ENCODE measurements at places on chromosomes 13 and 19. TPM values are rescaled to one million over a fixed set of nuclear protein-coding genes. Genes with fewer than 3 reads are reported as not detected.
A peak's percentile ranks its signal among the peaks of the same experiment; 100 is the strongest.

- no peak for DNase-seq
Observed at GRCh38 chr13:92716749-92717148, 509.9 kb upstream of the GPC6 start.

DNA sequence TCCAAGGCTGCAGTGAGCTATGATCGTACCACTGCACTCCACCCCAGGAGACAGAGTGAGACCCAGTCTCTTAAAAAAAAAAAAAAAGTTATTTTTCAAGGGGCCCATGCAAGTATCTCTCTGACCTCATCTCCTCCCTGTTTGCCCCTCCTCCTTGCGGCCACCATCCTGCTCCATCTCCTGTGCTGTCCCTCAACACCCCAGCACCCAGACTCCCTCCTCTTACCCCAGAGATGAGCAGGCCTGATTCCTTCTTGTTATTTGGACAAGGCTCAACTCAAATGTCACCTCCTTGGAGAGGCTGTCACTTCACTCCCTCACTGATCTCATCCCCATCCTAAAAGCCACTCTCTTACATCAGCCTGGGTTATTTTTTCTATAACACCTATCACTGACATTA is 4.4 kb downstream of the RYR1 start:
- no peak for DNase-seq

DNA sequence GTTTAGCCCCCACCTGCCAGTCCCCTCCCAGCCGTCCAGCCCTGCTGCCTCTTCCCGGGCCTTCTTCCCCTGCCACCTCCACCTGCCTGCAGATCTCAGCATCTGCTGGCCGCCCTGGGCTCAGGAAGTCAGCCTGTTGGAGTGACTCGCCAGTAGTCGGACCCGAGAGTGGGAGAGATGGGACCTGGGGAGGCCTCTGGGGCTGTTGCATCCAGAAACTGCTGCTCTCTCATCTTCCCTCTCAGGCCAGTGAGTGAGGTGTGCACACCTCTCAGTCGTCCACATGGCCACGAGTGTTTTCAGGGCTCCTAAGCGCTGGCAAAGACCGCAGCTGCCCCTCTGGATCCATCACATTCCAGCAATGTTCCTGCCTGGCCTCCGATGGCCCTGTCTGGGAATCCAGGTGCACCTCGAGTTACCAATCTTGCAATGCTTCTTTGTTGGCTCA is 151.8 kb upstream of the SOX1 start:
- no peak for DNase-seq

DNA sequence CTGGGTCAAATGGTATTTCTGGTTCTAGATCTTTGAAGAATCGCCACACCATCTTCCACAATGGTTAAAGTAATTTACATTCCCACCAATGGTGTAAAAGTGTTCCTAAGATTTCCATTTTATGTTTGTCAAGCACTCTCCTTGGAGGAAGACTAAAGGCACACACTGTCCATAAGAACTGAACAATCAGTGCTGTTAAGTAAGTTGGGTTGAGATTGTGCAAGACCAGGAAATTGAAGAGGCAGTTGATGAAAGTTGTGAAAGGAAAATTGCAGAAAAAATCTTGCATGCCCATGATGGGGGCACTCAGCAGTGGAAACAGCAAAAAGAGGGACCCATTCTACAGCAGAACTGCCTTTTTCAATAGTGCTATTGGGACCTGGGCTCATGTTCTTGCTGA is 323.6 kb downstream of the DLEU7 start:
- DNase-seq = no peak

DNA sequence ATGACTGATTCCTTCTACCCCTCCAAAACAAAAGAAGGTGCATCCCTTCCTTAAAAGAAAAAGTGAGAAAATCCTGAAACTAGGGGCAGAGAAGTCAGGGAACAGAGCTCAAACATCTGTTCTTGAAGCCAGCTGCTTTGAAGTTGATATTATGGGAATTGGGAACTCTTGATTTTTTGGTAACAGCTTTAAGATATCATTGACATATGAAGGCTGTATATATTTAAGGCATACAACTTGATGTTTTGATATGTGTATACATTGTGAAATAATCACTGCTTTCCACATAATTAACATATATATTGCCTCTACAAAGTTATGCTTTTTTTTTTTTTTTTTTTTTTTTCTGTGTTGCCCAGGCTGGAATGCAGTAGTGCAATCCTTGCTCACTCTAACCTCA is 117.1 kb downstream of the AKAP11 start:
- no peak for DNase-seq

- no peak for DNase-seq
Observed at GRCh38 chr19:50427318-50427925, 5.3 kb upstream of the MYBPC2 start.

DNA sequence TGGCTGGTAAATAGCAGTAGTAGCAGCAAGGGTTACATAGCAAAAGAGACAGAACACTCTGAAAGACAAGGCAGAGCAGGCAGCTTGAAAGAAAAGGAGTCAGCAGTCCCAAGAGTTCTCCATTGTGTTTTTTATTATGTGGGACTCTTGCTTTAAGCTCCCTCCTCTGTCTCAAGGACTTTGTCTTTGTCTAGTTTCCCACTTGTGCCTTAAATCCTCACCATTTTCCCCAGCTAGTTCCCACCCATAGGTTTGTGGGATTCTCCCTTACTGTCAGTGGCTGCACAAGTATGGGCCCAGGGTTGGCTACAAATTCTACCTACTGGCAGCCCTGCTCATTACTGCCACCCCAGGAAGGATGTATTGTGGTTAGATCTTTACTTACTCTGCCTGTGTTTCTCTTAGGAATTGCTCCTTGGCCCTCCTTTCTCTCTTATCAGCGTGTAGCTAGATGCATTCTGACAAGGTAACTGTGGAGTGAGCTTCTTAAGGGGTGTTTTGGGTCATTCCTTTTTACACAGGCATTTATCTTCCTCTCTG is 413.4 kb upstream of the PCDH9 start:
- DNase-seq = no peak

- no peak for DNase-seq
Observed at GRCh38 chr19:2952953-2953481, 8.2 kb upstream of the ZNF77 start.

- no peak for DNase-seq
Observed at GRCh38 chr13:29771247-29771646, 79.2 kb downstream of the UBL3 start.

GRCh38 chr13:34164582-34164981 is 346.6 kb downstream of the RFC3 start:
- no peak for DNase-seq

ZNF836 gene
- 6.6 TPM for total RNA-seq

KLK1 gene
- total RNA-seq = not detected

GRCh38 chr13:30898678-30899241 is 7.3 kb upstream of the MEDAG start:
- DNase-seq = no peak

TPTE2 gene
- not detected for total RNA-seq

DNA sequence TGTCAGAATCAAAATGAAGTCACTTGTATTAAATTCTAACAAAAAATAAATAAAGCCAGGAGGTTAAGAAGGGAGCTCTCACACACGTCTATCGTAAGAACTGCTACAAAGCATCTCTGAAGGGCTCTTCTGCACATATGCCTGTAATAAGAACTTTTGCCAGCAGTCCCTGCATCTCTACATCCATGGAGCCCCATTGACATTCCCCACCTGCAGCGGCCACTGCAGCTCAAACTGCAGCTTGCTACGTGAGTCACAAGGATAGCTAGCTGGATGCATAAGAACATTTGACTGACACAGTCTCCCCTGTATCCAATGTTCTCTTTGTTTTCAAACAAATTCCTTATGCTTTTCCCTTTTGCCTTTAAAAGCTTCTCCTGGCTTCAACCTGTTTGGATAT is 68.3 kb downstream of the DNAJC3 start:
- DNase-seq = no peak

- no peak for DNase-seq
Observed at GRCh38 chr19:17846146-17846545, 1.6 kb downstream of the JAK3 start.

PSG11 gene
- not detected for total RNA-seq

GRCh38 chr19:29851769-29852521 is 40.2 kb downstream of the CCNE1 start:
- no peak for DNase-seq

DNA sequence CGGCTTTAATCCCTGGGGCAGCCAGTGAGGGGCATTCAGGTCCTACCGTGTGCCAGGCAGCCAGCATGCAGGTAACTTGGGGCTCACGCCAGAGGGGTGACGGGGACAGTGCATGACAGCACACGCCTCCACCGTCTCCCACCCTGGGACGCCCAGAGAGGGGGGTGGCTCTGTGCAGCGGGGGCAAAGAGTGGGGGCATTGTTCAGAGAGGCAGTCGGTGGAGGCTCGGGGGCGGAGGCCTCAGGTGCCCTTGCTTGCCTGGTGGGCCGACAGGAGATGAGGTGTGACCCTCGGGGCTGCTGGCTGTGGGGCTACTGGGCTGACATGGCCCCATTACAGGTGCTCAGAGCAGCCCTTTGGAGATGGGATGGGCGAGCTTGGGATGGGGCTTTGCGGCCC is 18.4 kb downstream of the PLIN4 start:
- no peak for DNase-seq

GRCh38 chr13:99721606-99722337 is 220.5 kb downstream of the TM9SF2 start:
- DNase-seq = no peak

ZNF285 gene
- total RNA-seq = 5.5 TPM

RNF113B gene
- not detected for total RNA-seq

ZNF85 gene
- 2.1 TPM for total RNA-seq

- DNase-seq = no peak
Observed at GRCh38 chr13:73776151-73776785, 357.9 kb downstream of the KLF12 start.

OLFM4 gene
- 0.20 TPM for total RNA-seq

ZNF541 gene
- total RNA-seq = 0.47 TPM

- DNase-seq = no peak
Observed at GRCh38 chr13:82356667-82357410, 1525.4 kb downstream of the SLITRK1 start.

DNA sequence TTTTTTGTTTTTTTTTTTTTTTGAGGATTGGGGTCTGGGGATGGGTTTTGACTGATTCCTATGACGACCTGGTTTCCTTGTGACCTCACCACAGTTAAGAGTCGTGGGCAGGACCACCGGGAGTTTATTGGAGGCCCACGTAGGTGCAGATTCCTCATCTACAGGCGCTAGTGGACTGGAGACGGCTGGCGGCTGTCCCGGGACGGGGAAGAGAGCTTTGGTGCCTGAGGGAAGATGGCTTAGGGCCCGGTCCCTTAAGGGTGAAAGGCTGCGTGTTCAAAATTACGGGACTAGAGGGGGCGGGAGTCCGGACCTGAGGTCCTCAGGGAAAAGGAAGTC is 682 bp upstream of the TEAD2 start:
- DNase-seq = peak; percentile 69

DNA sequence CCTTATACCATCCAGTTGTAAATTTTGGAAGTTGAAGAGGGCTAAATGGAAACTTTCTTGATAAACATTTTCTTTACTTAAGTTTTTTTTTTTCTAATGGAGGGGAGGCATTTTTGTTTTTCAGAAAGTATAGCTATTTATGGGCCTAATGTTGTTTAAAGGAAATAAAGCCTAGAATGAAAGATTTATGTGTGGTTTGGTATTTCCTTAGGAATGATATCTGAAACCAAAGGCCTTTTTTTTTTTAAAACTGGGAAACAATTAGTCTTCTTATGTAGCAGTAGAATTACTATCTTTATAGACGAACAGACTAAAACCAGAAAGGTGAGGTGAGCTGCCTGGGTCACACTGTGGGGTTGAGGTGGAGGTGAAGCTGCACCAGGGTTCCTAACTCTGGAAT is 80.1 kb downstream of the ESD start:
- DNase-seq = no peak

NLRP11 gene
- total RNA-seq = not detected

SHISA7 gene
- not detected for total RNA-seq

GRCh38 chr19:36103040-36103626 is 7.8 kb upstream of the OVOL3 start:
- no peak for DNase-seq

DHDH gene
- not detected for total RNA-seq

DNAAF3 gene
- 0.87 TPM for total RNA-seq

DNA sequence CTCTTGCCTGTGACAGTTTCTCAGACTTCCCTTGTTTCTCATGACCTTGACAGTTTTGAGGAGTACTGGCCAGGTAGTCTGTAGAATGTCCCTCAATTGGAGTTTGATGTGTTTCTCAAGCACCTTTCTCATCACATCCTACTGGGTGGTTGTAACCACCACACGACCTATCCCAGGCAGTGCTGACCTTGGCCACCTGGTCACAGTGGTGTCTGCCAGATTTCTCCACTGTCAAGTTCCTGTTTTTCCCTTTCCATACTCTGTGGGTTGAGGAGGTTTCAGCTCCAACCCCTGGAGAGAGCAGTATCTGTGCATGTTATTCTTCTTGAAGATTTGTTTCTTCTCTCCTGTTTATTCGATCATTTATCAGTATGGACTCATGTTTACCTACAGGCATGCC is 8.4 kb upstream of the UPF3A start:
- no peak for DNase-seq

DNA sequence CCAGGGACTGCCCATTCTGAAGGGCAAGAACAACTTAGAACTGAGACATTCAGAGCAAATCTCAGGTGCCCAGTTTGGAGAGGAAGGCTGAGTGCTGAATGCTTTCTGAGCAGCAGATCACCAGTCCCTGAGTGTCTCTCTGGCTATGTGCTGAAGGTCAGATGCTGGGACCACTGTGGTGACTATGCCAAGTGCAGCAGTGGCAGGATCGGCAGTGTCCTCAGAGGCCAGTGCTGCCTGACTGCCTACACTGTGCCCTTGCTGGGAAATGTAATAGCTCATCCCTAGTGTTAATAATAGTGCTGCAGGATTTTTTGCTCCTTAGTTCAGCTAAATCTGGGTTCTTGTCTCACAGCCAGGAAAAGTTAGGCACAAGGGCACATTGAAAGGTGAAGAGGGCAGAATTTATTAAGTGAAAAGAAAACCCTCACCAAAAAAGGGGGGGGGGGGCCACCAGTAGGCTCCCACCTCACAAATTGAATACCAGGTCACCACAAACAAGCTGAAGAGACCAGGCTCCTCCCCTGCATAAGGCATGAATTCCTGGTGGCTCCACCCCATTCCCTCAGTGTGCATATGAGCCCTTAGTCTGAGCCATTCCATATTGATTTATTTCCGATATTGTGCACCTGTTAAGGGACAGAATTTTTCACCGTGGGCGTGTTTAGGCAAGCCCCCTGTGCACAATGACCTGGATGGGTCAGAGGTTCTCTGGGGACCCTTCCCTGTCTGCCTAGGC is 18.5 kb downstream of the RFXAP start:
- DNase-seq = peak; percentile 32

DNA sequence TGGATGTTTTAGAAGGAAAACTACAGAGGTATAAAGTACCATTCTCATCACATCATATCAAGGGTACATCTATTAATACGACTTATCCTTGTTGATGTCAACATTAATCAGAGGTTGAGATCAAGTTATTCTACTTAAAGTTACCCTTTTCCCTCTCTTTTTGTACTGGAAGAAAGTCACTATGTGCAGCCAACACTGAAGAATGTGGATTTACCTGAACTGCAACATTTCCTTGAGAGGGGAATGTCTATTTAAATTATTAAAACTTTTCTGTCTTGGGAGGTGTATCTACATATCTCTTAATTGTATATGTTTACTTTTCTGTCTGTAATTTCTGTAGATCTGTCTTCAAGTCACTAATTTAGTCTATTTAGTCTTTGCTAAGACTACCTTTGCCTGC is 2.5 kb upstream of the FBXL3 start:
- no peak for DNase-seq
